Mammary epithelial cell (primary cell): ENCODE measurements at places on chromosomes 12 and 14.

- DNase-seq = peak; percentile 65
Measured at GRCh38 chr12:55717011-55718007, 1.5 kb downstream of the BLOC1S1 start.

DNA sequence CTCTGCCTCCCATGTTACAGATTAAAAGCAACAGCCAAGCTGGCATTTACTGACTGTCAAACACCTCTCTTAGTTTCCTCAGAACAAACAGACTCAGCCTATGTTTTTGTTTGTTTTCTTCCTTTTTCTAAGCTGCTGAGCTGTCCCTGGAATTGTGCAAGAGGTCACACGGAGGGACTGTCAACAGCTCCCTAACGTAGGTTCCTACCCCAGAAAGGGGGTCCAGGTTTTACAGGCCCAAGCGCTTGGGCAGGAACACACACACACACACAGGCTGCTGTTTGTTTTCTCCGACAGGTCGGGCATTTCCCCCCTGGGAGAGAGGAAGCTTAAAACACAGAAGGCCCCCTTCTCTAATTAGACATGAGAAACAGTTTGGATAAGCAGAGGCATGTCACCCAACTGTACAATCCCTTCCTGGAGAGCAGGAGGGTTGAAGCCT lies 739.6 kb upstream of the TBX3 start:
- no peak for DNase-seq

GRCh38 chr12:4603421-4603820 lies 41.4 kb downstream of the DYRK4 start:
- no peak for DNase-seq

DNA sequence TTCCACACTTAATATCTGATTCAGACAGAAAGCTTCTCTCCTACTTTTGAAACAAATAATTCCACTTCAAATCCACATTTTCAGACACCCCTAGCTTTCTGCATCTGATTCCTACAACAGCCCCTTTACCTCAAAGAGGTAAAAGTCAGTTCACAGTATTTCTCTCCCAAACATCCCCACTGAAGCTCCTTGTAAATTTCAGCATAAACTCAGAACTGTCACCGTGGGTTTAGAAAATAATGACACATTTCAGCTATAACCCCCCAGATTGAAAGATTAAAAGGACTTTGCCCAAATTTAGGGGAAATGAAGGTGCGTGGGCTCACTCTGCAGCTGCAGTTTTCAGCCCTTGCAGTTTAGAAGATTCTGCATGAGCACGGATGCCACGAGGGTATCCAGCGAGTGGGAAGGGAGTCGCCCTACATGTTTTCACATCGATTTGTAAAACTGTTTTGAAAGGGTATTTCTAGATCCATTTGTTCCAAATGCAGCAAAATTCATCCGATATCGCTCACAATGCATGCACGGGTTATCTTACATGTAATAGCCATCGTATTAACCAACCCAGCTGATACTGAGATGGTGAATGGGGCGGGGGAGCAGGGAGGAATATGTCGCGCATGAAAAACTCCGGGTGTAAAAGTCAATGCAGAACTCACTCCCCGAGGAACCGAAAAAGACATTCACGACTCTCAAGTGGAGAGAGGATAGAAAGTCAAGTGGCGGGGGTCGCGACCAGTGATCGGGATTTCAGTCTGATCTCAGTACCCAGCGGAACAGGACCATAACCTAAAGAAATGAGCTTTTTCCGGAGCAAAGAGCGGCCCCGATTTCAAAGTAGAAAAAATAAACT lies 5.0 kb upstream of the CCND2 start:
- DNase-seq = no peak

GRCh38 chr14:61504901-61505300 lies 183.5 kb downstream of the PRKCH start:
- DNase-seq = no peak

DNA sequence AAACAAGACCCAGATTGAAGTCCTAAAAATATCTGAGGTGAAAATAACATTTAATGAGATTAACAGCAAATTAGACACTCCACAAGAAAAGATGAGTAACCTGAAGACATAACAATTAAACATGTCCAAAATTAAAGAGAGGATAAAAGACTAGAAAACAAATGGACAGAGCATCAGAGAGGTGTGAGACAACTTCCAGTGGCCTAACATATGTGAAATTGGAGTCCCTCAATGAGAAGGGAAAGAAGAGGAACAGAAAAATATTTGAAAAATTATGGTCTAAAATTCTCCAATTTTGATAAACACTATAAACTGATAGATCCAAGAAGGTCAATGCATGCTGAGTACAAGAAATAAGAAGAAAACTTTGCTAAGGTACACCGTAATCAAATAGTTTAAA lies 151.9 kb downstream of the KITLG start:
- no peak for DNase-seq

DNA sequence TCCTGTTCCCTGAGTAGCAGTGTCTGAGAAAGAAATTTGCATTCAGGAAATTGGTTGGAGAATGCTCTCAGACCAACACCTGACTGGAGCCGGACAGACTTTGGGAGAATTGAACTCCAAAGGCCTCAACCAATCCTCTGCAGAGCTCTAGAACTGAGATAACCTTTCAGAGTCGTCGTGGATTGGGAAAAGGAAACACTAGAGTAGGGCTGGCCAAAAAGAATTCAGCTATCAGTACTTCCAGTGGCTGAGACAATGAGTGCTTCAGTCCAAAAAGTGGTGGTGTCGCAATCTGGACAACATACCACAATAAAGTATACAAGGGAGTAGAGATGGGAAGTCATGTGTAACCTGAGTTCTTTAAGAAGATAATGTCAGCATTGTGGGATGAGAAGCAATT lies 377.1 kb downstream of the SLC16A7 start:
- DNase-seq = peak; percentile 90

GRCh38 chr12:70549340-70550179 lies 87.7 kb downstream of the PTPRB start:
- no peak for DNase-seq
